Lung (tissue), 17 donors: ENCODE measurements at places on chromosomes 2 and 18.

DNA sequence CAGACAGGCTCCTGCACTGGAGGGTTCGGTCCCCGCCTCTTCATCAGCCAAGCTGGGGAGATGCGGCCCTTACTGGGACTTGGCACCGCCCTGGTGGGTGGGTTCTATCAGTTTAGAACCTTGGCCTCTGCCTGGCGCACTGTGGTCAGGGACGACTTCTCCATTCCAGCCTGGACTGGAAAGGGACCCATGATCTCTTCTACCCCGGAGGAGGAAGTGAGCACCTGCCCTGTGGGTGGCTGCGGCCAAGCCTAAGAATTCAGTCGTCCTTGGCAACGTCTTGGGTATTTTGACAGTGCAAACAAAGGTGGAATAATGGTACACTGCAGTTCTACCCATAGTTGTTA, 106.9 kb upstream of the CD302 start:
- no peak overlapping the region for H3K27ac ChIP-seq
- DNase-seq = peak; percentile 46
- no peaks in the 10 kb centered on the region for H3K4me1 ChIP-seq
- H3K36me3 ChIP-seq = no peaks in the 10 kb centered on the region

- peaks cover 9% of the 10 kb centered on the region for H3K4me1 ChIP-seq
- no peak for DNase-seq
- no peaks in the 10 kb centered on the region for H3K36me3 ChIP-seq
These were observed 46.5 kb upstream of the MYCN start for GRCh38 chr2:15893689-15894480.

DNA sequence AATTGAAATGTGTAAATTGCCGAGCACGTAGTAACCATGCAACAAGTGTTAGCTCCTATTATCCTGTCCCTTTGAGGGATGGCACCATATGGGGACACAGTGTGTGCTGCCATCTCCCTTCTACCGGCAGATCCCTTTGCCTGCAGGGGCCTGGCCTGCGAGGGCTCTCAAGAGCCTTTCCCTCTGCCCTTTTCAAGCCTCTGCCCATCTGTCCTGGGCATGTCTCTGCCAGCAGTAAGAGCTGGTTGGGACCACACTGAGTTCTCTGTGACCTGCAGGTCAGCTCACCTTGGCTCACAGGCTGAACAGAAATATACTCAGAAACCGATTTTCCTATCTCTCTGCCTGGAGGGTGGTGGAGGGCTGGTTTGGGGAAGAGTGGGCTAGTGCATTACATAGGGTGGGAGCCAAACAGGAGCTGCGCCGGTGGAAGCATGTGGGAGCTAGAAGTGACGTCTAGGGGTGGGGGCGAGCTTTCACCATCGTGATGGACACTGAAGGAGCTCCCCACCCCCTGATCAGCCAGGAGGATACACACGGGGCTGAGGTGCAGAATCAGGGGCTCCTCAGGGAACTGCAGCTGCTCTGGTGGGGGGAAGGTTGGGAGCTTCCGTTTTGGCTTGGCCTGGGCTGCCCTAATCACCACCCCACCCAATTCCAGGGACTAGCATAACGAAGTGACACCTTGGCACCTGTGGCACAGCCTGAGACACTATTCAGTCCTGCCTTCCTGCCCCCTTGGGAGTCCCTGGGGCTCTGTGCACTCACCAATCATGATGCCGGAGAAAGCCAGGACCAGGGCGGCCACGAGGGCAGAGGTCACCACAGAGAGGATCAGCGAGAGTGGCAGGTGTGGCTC, 109.7 kb downstream of the CLIP4 start:
- H3K27me3 ChIP-seq = no peaks in the 10 kb centered on the region
- no peak for DNase-seq
- no peaks in the 10 kb centered on the region for H3K36me3 ChIP-seq
- no peak overlapping the region for H3K4me3 ChIP-seq
- no peaks in the 10 kb centered on the region for H3K4me1 ChIP-seq

- H3K27ac ChIP-seq = no peak overlapping the region
- DNase-seq = peak; percentile 57
- no peaks in the 10 kb centered on the region for H3K27me3 ChIP-seq
These were observed 2.1 kb downstream of the DNAH7 start for GRCh38 chr2:196066291-196067087.

- no peaks in the 10 kb centered on the region for H3K27me3 ChIP-seq
- no peak overlapping the region for H3K4me3 ChIP-seq
- H3K36me3 ChIP-seq = no peaks in the 10 kb centered on the region
- no peak for DNase-seq
These were observed 35.9 kb downstream of the C1QL2 start for GRCh38 chr2:119122663-119123062.

- H3K27me3 ChIP-seq = no peaks in the 10 kb centered on the region
- peaks cover 20% of the 10 kb centered on the region for H3K36me3 ChIP-seq
- H3K4me1 ChIP-seq = peaks cover 23% of the 10 kb centered on the region
- DNase-seq = no peak
- H3K4me3 ChIP-seq = no peak overlapping the region
These were observed 17.5 kb downstream of the LBH start for GRCh38 chr2:30248791-30249190.

DNA sequence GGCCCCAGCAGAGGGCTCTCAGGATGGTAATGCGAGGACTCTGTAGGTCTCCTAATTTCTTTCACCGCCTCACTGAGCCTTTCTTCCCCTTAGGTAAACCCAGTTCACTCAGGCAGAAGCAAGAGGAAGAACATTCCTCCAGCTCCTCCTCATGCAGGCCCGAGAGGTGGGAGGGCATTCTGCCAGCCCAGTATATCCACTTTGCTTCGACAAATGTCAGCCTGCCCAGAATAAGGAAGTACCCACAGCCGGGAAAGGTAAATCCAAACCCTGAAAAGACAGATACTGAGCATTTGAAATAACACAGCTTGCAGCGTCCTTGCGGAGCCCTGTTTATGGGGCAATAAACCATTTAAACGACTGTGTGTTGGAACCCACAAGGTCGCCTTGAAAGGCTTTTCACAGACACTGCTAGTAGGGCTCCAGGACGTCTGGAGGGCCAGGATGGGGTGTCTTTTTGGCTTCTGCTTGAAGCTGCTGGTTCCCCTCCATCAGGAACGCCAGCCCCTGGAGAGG, 63.0 kb upstream of the STPG4 start:
- no peak for DNase-seq
- H3K27me3 ChIP-seq = no peaks in the 10 kb centered on the region
- no peaks in the 10 kb centered on the region for H3K4me1 ChIP-seq
- no peak overlapping the region for H3K4me3 ChIP-seq

DNA sequence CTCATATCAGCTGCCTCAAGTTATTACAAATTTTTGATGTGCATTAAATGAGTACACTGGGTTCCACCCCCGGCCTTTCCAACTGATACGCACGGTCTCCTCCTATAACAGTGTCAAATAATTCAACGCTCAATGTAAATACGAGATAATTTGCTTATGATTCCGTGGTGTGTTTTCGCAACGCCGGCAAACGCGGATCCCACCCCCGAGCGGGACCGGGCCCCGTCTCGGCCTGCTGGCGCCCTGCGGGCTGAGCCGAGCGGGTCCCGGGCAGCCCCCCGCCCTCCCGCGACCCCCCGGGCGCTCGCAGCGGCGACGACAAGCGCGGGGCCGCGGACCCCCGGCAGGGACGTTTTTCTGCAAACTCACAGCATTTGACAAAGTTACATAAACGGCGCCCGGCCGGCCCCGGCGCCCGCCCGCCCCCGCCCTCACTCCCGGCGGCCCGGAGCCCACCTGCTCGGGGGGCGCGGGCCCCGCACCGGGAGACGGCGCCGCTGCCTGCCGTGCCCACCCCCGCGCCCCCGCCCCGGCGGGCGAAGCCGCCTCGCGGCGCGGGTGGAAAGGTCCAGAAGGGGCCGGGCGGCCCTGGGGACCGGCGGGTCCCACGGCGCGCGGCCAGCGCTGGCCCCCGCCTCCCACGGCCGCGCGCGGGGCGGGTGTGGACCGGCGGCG, 762 bp downstream of the HDAC4 start:
- peaks cover 20% of the 10 kb centered on the region for H3K4me1 ChIP-seq
- H3K27ac ChIP-seq = no peak overlapping the region
- H3K36me3 ChIP-seq = no peaks in the 10 kb centered on the region
- DNase-seq = peak; percentile 79

DNA sequence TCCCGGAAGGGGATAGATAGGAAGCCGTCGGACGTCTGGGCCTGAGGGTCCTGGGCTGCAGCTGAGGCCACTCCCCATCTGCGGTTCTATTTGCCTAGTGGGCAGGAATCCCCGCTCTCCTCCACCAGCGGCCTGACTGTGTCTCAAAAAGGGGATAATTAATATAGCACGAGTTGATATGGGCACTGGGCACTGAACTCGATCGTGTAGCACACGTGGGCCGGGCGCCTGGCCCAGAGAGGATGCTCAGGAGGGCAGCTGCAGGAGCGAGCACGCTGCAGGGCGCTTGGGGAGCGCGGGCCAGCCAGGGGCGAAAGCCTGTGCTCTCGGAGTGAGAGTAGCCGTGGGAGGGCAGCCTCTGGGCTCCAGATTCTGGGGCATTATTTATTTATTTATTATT, 8.8 kb upstream of the GBX2 start:
- H3K4me1 ChIP-seq = peaks cover 3% of the 10 kb centered on the region
- H3K4me3 ChIP-seq = no peak overlapping the region
- H3K36me3 ChIP-seq = no peaks in the 10 kb centered on the region
- no peak for DNase-seq

DNA sequence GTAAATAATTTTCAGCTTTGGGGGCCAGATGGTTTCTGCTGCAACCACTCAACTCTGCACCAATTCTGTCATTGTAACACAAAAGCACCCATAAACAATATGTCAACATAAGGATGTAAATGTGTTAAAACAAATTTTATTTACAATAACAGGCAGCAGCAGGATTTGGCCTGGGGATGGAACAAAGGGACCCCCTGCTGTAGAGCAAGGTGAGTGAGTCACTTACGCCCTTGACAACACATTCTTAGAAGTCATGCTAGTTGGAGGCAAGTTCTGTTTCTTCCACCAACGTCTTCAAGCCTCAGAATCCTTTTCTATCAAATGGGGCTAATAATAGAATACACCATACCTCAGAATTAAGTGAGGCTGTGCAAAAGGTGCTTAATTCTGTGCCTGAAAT, 610.2 kb upstream of the SYT4 start:
- H3K27ac ChIP-seq = no peak overlapping the region
- no peaks in the 10 kb centered on the region for H3K36me3 ChIP-seq
- DNase-seq = no peak
- H3K4me1 ChIP-seq = peaks cover 4% of the 10 kb centered on the region
- H3K27me3 ChIP-seq = no peaks in the 10 kb centered on the region
